ENCODE measurements at places on chromosomes 4 and X.

- no peak for DNase-seq
These were observed 16.2 kb downstream of the DGKQ start for GRCh38 chr4:957231-957580.

GRCh38 chr4:104519588-104519987 lies 24.9 kb upstream of the CXXC4 start:
- no peak for DNase-seq

- no peak for DNase-seq
These were observed 176.6 kb upstream of the GALNTL6 start for GRCh38 chr4:171636606-171637005.

GRCh38 chrX:66622209-66622608 lies 16.7 kb downstream of the EDA2R start:
- no peak for DNase-seq

- no peak for DNase-seq
These were observed 202.4 kb downstream of the RTL9 start for GRCh38 chrX:110561034-110561433.

GRCh38 chrX:21645431-21645830 lies 12.7 kb downstream of the KLHL34 start:
- DNase-seq = no peak

GRCh38 chr4:169122422-169122821 lies 112.4 kb upstream of the CBR4 start:
- DNase-seq = no peak

GRCh38 chr4:151661873-151662272 lies 98.9 kb downstream of the GATB start:
- DNase-seq = no peak

GRCh38 chr4:168538632-168539031 lies 41.8 kb downstream of the PALLD start:
- DNase-seq = no peak

GRCh38 chr4:4766564-4766963 lies 92.9 kb upstream of the MSX1 start:
- DNase-seq = no peak

DNA sequence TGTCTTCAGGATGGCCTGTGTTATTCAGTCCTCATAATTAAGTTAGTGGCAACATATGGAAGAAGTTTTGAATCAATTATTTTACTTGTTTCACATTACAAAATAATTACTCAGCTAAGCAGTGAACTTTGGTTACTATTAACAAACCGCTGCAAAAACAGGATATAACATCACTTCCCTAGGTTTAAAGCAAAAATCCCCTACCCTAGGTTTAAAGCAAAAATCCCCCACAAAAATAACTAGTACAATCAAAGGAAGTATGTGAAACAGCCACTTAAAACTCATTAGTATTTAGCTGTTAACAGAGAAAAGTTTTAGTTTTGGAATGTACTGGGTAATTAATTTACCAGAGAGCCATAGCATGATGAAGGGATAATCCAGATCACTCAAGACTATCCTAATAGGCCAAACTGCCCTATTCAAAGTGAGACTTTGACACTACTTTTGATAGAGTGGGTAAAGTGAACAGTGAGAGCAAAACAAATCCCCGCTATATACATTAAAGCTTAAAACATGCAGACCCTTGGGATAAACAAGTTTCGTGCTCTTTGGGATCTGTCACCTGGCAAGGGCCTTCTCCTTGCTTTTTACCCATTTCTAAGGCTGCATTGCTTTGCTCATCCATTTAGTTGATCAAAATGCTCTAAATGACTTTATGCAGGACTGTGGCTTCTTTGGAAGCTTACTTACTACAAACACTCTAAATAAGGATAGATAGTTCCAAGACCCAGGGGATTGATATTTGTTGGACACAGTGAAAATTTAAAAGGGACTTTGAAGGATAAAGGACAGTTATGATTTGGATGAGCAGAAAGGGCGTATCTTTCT lies 36.4 kb upstream of the GPR174 start:
- DNase-seq = no peak

- no peak for DNase-seq
These were observed 87.2 kb upstream of the PITX2 start for GRCh38 chr4:110710070-110710469.

GRCh38 chr4:99405433-99406115 lies 29.6 kb downstream of the ADH7 start:
- DNase-seq = peak; percentile 55

DNA sequence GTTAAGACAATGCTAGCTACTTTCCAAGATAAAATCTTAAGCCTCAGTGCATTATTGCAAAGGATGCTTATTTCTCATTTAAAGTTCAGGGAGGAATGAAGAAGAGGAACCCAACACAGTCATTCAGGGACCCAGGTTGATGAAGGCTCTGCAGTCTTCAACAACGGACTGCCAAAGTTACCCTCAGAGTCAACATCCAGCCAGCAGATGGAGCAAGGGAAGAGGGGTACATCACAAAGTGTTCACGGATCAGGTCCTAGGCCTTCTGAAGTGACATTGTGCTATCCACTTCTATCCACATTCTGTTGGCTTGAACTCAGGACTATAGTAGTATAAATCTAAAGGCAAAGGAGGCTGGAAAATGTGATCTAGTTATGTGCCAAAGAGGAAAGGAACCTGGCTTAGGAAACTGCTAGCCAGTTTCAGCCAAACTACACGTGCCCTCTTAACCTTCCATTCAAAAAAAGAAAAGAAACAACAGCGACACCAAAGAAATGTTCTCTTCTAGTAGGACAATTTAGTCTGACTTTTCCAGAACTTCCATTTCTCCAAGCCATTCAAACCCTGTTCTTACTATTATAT lies 28.8 kb downstream of the NKX6-1 start:
- DNase-seq = peak; percentile 16

- peak; percentile 46 for DNase-seq
These were observed 2.6 kb upstream of the KIAA0232 start for GRCh38 chr4:6779667-6780565.

- peak; percentile 37 for DNase-seq
These were observed 404.6 kb downstream of the PRDM5 start for GRCh38 chr4:120517966-120518365.

DNA sequence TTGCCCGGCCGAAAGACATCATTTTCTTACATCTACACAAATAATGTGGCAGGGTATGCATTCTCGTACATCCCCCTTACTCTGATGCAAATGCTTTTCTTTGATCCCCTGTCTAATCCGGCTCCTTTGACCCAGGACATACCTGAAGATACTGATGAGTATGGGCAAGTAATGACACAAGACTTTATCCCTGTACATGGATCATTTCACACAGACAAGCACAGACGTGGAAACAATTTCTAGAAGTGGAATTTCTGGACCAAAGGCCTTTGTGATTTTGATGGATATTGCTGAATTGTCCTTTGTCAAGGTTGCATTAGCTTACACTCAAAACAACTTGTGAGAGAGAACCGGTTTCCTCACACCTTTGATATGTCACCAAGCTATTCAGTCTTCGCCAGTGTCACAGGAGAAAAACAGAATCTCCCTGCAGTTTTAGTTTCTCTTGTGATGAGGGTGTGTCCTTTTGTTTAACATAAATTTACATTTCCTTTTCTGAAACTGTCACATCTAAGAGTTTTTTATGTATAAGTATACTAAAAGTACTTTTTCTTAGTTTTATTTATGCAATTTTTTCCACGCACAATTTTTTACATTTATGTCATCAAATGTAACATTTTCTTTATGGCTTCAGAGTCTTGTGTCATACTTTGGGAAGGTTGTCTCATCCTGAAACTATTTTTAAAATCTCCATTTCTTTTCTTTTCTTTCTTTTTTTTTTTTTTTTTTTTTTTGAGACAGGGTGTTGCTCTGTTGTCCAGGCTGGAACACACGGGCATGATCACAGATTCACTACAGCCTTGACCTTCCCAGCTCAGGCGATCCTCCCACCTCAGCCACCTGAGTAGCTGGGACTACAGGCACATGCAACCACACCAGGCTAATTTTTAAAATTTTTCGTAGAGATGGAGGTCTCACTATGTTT lies 25.2 kb downstream of the RWDD4 start:
- DNase-seq = no peak

GRCh38 chr4:83110223-83110945 lies 4.1 kb downstream of the PLAC8 start:
- DNase-seq = peak; percentile 79

DNA sequence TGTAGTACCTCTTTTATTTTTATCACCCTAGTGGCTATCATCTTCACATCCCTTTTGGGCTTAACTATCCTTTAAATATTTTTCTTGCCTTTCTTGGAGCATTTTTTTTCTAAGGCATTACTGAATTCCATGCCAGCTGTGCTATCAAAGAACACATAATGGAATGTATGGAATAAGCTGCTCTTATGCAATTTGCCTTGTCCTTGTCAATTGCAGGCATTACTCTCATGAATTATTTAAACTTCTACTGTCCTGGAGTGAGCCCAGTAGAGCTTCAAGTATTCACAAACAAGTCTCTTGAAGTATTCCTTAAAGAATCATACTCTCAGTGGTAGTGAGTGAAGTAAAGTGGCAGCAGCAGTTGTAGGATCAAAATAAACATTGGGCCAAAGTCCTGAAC lies 144.6 kb upstream of the IGFBP7 start:
- no peak for DNase-seq

DNA sequence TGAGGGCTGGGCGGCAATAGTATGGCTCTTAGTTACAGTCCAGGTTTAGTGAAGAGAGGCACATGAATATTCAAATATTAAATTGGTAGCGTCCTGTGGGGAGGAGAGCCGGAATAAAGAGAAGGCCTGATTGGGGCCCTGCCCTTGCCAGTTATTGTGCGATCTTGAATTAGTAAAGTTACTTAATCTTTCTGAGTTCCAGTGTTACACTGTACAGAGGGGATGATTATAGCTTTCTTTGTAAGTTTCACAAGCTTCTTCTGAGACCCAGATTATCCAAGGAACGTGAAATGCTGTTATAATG lies 1.2 kb downstream of the METAP1 start:
- no peak for DNase-seq

DNA sequence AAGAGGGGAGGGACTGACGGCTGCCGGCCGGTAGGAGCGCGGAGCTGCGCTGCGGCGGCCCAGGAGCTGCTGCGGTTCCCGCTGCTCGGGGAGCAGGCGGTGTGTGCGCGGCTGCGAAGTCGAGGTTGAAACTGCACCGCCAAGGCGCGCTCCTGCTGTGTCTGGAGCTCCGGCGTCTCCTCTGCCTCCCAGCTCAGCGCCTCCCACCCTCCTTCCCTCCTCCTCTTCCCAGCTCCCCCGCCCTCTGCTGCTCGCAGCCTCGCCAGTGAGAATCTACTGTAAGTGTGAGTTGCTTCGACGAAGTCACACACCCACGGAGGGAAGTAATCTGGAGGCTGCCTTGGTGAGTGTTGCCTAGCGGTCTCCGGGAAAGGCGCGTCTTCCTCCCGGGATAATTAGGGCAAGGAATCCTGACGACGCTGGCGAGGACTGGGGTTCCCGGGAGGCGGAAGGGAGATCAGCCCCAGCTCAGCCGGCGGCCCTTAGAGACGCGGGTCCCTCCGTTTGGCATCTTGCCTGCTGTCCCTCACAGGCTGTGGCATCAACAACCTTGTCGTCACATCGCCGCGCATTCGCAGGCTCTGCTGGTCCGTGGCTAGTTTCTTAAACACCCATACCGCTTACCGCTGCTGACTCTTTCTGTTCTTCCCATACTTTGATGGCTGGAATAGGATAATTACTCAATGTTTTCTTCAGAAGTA lies at the start of gene EPHA5:
TSS of gene EPHA5 (minus strand) at position 159 of the 701 bp plus-strand sequence. CDS start 747 bp downstream, outside the sequence.
- peak; percentile 69 for DNase-seq

- DNase-seq = no peak
These were observed 199.4 kb upstream of the GPRIN3 start for GRCh38 chr4:89506866-89507491.

DNA sequence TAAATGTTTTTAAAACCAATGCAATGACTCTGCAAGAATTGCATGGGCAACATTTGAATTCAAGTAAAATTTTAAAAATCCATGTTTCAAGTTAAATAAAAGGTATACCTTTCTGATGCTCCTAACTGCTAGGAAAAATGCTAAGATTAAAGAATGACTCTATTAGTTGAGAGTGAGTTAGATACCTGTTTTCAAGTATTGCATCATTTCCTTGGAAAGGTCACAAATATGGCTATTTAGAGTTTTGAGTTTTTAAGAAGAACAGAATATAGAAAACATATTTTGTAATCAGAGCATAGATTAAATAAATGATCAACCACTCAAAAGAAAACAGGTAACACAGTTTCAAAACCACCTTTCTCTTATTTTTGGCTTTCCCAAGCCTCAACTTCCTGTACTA lies 18.3 kb upstream of the NPY2R start:
- no peak for DNase-seq

- DNase-seq = peak; percentile 74
These were observed at the start of gene NDST3 for GRCh38 chr4:118034053-118034785. Gene NDST3 (plus strand): TSS chr4:118034486. CDS start chr4:118053911, 19,425 bp downstream.

- no peak for DNase-seq
These were observed 61.6 kb upstream of the MTMR8 start for GRCh38 chrX:64456828-64457227.

DNA sequence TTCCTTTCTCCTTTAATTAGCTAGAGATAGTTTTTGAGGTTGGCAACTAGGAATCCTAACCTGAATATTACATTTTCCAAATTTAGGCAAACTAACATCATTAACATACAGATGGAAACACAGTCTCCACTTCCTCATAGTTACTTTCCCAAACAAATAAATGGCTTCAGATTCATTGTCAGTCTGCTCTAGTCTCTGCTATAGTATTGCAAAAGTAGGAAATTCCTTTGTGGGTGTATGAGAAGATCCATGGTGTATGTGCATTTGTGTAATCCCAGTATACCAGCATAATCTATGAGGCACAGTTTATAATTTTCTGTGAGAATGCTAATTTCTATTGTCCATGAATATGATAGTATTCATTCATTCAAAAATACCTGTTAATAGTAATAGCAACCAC lies 3.0 kb upstream of the NDP start:
- DNase-seq = no peak

GRCh38 chr4:70603856-70604255 lies 11.8 kb downstream of the AMBN start:
- no peak for DNase-seq

GRCh38 chr4:152992466-152992865 lies 56.3 kb downstream of the FHDC1 start:
- no peak for DNase-seq

DNA sequence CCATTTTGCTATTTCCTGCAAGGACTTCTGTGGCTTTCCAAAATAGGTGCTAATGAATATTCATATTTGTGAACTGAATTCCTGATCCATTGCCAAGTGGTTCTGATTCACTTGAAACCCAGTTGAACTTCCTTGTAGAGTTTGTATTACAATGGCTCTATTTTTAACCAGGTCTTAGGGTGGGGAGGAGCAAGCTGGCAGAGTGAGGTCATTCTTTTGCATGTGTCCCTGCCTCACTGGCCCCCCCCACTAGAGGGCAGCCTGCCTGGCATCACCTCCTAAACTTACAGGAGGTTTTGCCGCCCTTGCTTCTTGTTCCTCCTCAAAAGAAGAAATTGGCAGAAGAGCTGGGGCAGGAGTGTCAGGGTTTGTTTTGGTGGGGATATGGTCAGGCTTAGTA lies 10.5 kb downstream of the PTTG2 start:
- peak; percentile 33 for DNase-seq

- no peak for DNase-seq
These were observed 334.5 kb downstream of the GASK1B start for GRCh38 chr4:157838366-157838765.

DNA sequence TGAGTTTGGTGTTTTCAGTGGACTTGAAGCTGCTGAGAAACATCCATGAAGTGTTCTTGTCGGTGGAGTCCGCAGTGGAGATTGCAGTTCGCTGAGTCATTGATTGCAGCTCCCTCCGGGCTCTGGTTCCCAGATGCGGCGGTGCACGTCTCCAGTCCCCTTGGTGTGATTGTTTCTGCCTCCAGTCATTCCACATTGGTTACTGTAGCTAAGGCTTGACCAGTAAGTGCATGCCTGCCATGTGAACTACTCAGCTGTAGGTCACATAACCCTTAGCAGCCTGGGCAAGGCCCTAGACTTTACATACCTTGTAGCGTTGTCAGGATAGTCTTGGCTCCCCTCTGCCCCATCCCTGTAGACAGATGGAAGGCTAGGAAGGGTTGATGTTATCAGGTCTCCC lies 53.8 kb upstream of the CLCN4 start:
- DNase-seq = no peak

Measured in iPS-NIHi11 (cell line).